ENCODE measurements at places on chromosomes 4 and X.
A peak's percentile ranks its signal among the peaks of the same experiment; 100 is the strongest.

DNA sequence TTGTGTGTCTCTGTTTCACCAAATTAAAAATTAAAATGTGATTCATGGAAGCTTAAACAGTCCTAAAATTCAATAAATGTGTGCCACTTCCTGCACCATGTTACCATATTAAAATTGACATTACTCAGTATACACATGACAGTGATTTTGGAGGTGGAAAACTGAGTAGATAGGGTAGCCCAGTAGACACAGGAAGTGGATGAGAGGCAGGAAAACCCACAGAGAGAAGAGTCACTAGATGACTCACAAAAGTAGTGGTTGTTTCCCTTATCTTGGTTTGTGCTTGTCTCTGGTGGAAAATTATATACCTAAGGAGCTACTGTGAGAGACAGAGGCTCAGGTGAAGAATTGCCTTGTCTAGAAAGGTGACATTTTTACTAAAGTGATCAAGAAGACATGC, 375.8 kb upstream of the CXorf51B start:
- DNase-seq = no peak

DNA sequence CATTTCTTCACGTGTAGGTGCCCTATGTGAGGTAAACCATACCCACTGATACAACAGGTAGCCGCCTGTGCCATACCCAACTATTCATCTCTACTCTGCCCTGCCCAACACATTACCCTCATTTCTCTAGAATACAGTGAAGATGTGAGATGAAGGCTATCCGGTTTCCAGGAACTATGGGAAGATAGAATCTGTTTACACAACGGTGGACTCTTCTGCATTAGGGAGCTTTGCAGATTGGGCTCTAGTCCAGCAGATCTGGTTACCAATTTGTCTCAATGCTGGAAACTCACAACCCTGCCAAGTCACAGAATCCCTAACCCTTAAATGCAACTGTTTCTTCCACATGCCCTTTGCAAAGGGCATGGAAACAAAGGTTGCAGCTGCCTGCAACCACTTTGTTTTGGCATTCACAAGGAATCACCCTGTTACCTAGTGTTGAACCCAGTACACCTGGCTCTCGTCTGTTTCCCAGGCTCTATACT, 6.4 kb upstream of the SLAIN2 start:
- no peak for DNase-seq

GRCh38 chr4:123304151-123304964, 92.2 kb upstream of the SPRY1 start:
- DNase-seq = no peak

- DNase-seq = no peak
Observed at GRCh38 chrX:63758011-63758410, 27.0 kb downstream of the ARHGEF9 start.

DNA sequence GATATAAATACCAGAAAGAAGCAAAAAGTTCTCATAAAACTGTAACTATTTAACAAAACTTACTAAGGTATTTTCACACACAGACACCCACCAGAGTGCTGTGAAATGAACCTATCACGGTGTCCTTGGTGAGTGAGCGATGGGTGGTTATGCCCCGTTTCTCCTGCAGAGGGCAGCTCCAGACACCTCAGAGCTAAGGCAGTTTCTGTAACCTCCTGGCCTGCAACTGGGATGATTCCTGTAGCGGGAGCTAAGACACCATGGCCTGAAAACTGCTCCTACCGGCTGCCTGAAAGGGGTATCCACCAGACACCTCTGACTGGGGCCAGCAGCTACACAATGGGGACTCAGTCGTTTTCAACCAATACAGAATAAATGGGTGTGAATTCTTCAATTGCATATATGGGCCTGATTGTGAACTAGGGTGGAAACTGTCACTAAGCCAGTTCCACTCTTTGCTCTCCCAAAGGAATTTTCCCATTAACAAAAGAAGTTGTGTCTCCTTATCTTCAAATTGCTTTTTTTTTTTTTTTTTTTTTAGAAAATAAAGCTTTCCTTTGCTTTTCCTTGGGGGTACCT, 2375.8 kb upstream of the TENM3 start:
- DNase-seq = peak; percentile 2

DNA sequence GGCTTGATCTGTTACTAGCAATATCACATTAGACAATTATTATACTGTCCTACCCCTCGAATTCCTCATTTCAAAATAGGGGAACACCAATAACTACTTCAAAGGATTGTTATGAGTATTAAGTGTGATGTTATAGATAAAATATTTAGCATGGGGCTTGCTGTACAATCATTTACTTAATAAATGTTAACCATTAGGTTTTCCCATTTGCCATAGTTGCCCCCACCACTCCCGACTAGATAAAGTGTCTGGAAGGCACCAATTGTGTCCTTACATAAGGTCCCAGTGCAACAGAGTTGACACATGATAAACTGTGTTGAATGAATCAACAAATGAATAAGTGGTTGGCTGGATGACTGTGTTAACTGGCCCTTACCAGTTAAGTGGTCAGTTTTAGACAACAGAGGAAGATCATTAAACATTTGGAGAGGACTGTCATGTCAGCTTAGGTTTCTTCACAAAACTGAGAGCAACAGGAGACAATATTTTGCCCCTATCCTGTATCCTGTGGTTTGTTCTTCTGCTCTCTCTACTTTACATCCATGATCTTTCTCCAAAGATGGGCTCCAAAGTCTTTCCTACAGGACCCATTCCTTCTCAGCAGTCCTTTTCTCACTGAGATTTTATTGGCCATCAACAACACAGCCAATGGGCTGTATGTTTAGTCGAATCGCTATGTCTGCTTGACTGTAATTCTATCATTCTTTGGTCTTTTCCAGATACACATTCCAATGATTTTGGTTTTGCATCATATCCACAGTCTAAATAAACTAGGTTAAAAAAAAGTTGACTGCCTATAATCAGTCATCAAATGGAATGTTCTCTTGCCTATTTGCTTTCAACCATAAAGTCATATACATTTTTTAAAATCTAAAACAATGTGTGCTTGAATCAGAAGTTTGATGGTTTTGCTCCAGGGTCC, 74.4 kb downstream of the RNF150 start:
- no peak for DNase-seq

- no peak for DNase-seq
Observed at GRCh38 chr4:19386786-19387185, 864.9 kb upstream of the SLIT2 start.

- no peak for DNase-seq
Observed at GRCh38 chr4:172011196-172011595, 198.0 kb downstream of the GALNTL6 start.

- no peak for DNase-seq
Observed at GRCh38 chr4:28209371-28209924, 1348.8 kb downstream of the STIM2 start.
